NCI-H69 (cell line): ENCODE measurements at places on chromosomes 6 and 20.

DNA sequence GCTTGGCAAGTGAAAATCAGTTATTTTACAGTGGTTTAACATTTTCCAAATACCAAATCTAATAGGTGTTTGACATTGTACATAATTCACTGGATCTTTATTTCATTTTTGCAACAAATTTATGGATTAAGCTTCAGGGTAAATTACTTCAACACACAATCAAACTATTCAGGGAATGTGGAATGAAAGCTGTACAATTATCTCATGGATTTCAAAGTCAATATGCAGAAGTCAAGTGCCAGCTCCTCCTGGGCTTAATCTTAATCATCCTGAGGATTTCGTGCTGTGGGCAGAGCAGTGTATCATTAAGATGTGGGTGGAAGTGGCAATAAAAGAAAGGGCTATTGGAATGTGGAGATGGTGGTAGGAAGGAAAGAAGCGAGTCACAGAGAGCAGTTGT lies 548.8 kb downstream of the COL12A1 start:
- no peak for DNase-seq

- DNase-seq: no peak
These were observed 176.9 kb downstream of the MTFR2 start for GRCh38 chr6:136073216-136073615.

GRCh38 chr6:98458708-98459107 lies 375.7 kb upstream of the POU3F2 start:
- DNase-seq: no peak

DNA sequence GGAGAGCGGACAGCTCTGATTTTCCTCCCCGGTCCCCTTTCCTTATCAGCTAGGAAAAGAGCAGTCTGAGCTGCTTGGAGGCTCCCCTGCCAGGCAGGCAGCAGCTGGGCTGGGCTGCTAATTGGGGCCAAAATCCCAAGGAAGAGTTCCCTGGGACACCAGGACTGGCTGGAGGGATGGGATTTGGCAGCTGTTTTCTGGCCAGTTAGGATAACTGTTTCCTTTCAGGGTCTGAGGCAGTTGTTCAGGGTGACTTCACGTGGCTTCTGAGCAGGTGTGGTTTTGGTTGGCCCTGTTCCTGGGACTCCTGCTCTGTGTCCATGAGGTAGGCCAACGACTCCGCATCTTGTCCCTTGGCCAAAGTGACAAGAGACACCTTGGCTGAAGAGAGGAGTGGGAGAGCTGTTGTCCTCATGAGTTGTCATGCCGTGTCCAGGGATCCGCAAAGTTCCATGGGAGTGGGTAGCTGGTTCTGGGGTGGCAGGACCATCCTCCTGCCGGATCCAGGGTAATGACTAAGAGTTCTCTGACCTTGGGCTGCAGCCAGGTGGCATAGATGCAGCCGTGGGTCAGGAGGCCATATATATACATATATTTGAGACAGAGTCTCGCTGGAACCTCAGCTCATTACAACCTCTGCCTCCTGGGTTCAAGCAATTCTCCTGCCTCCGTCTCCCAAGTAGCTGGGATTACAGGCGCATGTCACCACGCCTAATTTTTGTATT lies 21.2 kb downstream of the MRPS18A start:
- DNase-seq: no peak

DNA sequence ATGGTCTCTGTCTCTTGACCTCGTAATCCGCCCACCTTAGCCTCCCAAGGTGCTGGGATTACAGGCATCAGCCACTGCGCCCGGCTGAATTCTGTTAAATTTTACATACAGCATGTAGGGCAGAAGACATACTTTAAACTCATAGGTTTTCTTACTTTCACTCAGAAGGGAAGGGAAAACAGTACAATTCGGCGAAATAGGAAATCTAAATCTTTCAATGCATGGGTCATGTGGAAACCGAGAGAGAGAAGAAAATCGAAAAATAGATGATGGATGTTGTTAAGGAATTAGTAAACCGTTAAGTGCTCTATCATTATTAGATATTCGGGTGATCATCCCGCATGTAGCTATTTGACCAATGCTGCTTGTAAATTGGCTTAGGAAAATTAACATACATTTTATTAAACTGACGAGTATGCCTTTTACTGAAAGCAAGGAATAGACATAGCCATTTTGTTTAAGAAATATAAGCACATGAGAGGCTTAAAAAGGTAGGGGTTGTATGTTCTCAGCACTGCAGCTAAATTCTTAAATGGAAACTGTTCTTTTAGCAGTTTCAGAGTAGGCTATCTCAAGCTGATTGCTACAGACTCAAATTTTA lies 164.7 kb upstream of the AGPAT4 start:
- no peak for DNase-seq

GRCh38 chr6:16338577-16339264 lies 100.3 kb downstream of the GMPR start:
- peak; percentile 89 for DNase-seq

GRCh38 chr6:45702849-45703739 lies 312.6 kb downstream of the CLIC5 start:
- DNase-seq: no peak

DNA sequence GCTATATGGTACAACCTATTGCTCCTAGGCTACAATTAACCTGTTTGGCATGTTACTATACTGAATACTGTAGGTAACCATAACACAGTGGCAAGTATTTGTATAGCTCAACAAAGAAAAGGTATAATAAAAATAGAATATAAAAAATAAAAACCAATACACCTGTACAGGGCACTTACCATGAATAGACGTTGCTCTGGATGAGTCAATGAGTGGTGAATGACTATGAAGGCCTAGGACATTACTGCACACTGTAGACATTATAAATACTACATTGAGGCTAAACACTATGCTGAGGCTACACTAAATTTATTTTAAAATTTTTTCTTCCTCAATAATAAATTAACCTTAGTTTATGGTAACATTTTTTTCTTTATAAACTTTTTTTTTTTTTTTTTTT lies 18.6 kb downstream of the ELOVL5 start:
- DNase-seq: peak; percentile 17

DNA sequence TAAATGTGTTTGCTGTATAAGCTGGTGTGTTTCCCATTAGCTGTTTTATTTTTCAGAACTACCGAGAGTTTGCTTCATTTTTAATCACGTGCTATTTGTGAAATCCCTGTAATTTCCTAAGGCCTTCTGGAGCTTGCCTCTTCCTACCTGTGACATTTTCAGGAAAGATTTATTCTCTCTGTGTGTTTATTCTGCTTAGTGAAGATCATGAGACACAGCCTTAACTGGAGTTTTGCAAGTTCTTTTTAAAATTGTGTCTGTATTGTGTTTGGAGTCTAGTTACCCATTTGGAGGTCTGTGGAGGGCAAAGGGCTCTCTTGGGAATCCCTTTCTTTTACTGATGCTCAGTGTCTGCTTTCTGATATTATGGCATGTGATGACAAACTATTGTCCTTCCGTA lies 359.1 kb upstream of the FLRT3 start:
- DNase-seq: peak; percentile 28

DNA sequence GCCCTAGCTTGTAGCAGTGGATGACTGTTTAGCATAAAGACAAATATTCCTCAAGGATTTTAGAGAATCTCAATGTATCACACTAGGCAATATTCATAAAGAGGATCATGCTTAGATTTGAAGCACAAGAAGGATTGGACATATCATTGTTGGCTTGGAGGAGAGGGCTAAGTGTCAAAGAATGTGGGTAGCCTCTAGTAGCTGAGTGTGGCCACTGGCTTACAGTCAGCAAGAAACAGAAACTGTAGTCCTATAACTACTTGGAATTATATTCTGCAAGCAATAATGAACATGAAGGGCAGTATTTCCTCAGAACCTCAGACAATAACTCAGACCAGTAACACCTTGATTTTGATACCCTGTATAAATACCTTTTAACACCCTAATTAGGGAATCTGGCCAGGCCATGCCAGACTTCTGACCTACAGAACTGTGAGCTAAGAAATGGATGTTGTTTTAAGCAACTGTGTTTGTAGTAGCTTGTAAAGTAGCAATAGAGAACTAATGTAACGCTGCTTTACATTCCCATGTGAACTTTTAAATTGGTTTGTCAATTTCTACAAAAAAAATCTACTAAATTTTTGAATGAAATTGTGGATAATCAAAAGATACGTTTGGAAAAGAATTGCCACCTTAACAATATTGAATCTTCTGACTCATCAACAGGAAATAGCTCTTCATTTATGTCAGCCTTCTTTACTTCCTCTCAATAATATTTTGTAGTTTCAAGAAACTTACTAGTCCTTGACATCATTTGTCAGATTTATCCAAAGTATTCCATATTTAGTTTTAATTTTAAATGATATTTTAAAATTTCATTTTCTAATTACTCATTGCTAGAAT lies 65.2 kb upstream of the RSPO3 start:
- DNase-seq: no peak
